ENCODE measurements at places on chromosomes 5 and 9.

- no peak for DNase-seq
Observed at GRCh38 chr5:67201897-67202549, 5.4 kb upstream of the CD180 start.

GRCh38 chr5:142801495-142801871 lies 31.3 kb downstream of the ARHGAP26 start:
- DNase-seq: no peak

GRCh38 chr9:79470954-79471353 lies 100.8 kb upstream of the TLE4 start:
- DNase-seq: no peak

GRCh38 chr5:6545036-6545693 lies 87.7 kb downstream of the NSUN2 start:
- no peak for DNase-seq

GRCh38 chr9:97831843-97832636 lies 21.0 kb upstream of the FOXE1 start:
- peak; percentile 76 for DNase-seq

DNA sequence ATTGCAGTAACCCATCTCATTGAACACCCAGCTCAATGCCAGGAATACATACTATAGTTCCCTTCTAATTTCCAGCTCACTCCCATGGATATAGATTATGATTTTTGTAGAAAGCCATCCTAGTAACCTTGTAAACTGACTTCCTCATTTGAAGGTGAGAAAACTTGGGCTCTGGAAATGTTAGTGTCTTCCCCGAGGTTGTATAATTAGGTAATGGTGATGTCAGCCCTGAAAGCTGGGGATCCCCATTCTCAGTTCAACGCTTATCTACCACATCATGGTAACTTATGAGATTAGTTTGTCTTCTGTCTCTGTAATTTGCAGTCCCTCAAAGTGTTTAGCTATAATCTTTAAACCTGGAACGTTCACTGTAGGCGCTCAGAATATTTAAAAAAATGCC lies 34.6 kb upstream of the PTCH1 start:
- DNase-seq: no peak

- DNase-seq: no peak
Observed at GRCh38 chr5:116291271-116291670, 206.4 kb downstream of the COMMD10 start.

DNA sequence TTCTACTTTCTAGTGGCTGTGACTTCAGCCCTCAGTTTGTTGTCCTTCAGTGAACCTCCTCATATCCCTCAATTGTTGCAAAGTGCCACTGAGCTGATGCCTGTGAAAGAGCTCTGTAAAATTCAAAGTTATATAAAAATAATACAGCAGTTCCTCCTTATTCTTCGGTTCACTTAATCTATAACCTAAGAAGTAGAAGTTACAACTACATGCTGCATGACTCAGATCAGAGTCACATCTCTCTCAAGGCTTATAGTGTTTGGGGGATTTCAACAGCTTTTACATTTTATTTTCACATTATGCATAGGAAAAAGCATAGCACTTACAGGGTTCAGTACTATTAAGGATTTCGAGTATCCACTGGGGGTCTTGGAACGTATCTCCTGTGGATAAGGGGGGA lies 25.1 kb upstream of the GCNT1 start:
- peak; percentile 78 for DNase-seq

DNA sequence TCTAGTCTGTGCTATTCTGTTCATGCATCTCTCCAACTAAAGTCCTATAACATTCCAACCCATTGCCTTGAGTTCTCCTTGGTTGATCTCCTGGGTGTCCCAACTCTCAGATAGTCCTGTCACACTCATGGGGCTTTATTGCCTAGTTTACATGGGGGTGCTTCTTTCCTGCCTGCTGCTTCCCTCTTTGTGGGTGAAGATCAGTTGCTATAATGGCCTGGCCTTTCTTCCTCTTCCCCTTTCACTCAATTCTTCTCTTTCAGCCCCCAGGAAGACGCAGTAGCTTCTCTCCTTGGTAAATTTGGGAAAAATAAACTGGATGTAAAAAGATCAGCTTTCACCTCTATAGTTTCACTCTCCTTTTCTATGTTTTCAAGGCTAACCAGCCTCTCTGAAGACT lies 66.5 kb downstream of the PTCD2 start:
- peak; percentile 73 for DNase-seq

DNA sequence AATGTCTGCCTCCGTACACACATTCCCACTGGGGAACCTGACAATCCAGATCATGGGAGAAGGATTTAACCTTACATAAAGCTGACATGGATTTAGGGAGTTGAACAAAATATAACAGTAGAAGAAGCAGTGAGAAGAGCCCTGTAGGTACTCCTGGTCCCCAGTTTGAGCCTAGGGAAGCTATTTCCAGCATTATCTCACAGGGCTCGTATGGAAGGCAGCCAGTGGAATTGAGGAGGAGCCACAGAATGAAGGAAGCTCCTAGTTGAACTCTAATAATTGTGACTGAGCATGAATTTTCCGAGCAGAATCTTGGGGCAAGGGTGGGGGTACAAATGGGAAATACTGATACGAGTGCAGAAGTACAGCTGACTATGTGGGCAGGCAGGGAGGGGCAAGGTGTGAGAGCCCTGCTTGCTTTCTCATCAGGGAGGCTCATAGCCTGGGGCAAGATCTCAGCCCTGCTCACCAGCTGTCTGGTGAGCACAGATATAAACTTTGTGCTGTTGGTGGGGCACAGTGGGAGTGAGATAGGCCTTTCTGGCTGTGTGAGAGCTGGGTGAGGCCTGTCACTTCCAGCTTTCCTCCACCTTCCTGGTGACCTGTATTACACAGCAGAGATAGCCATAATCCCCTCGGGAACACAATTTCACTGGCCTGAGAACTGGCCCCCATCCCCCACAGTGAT lies 290.7 kb upstream of the IL12B start:
- no peak for DNase-seq

DNA sequence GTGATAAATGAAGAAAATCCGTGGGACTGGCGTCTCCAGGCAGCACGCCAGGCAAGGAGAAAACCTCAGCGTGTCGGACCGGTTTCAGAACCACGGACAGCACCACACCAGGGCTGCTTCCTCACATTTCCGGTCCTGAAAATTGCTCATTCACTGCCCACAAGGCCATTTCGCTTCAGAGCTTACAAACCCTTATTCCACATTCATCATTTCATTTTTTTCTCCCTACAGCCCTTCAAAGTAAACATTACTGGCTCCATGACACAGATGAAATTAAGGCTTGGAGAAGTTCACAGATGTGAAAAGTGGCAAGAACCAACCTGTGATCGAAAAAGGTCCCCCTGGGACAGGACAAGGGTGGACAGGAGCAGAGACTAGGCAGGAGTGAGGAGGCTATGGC lies 1.5 kb upstream of the GPRIN1 start:
- DNase-seq: peak; percentile 85

DNA sequence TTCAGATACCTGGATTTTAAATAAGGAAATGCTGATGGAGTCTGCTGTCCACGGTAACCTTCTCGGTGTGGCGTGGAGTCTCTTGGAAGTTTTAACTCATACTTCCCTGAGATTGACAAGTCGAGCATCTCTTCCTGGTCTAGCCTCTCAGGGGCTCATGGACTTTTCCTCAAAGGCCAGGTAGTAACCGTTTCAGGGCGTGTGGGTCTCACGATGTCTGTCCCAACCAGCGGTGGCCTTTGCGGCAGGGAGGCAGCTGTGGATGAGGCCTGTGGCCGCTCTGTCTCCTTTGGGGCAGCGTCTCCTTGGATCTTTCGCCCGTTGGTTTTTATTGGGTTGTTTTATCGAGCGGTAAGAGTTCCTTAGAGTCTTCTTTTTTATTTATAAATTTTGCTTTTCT lies 32.8 kb downstream of the CEP72 start:
- no peak for DNase-seq

- DNase-seq: no peak
Observed at GRCh38 chr5:149301744-149302380, 30.2 kb downstream of the AFAP1L1 start.

- DNase-seq: no peak
Observed at GRCh38 chr9:16445141-16445920, 425.1 kb downstream of the BNC2 start.

GRCh38 chr5:169935762-169936161 lies 44.5 kb downstream of the INSYN2B start:
- DNase-seq: no peak

GRCh38 chr9:19294219-19294618 lies 63.7 kb downstream of the DENND4C start:
- DNase-seq: peak; percentile 11

DNA sequence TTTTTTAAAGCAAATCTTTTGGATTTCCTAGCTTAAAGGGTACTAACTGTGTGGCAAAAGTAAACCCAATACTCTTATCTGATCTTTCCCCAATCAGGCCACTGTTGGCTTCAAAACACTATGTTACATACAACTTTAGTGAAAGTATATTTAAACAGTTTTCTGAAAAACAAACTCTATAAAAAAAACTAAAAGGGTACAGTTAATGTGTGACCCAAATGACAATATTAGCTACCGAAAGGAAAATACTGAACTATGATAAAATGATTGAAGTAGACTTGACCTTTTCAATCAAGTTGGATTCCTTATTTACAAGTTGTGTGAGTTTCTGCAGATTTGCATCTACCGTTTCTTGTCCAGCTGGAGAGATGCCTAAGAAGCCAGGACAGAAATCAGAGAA lies 5.8 kb downstream of the MTX3 start:
- DNase-seq: no peak

DNA sequence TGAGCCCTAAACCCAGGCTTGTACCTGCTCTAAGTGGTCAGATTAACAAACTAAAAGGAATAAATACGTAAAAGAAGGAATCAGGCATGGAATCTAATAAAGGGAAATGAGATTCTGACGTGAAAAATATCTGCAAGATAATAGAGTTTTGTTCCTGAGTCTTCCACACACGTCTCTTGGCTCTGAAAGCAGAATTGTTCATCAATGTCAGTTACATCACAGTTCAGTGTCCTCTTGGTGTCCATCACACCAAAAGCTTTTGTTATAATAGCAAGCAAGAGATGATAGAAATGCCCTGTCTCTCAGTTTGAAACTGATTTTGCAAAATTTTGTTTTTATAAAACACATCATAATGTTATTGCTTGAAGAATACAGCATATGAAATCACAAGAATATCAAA lies 34.7 kb upstream of the NMUR2 start:
- DNase-seq: no peak

GRCh38 chr9:127780126-127780885 lies 1.8 kb upstream of the SH2D3C start:
- DNase-seq: no peak

DNA sequence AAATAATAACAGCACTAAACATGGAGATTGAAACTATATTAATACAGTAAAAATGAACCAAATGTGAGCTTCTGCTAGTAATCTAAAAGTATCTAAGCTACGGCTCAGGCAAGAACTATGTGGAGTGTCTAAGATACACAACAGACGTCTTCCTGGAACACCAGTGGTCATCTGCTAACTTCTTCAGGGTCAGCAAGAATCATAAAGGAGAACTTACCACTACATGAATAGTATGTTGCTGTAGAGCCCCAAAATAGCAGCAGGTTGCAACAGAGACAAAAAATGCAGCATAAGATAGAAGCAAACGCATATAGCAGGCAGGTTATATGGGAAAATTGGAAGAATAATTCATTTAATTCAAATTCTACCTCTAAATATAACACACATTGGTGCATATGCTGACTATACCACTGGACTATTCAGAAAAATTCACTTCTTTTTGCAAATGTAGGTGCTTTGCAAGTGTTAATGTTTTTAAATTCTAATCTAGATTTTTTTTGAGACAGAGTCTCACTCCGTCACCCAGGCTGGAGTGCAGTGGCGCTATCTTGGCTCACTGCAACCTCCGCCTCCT lies 27.1 kb downstream of the DCTN4 start:
- peak; percentile 39 for DNase-seq

DNA sequence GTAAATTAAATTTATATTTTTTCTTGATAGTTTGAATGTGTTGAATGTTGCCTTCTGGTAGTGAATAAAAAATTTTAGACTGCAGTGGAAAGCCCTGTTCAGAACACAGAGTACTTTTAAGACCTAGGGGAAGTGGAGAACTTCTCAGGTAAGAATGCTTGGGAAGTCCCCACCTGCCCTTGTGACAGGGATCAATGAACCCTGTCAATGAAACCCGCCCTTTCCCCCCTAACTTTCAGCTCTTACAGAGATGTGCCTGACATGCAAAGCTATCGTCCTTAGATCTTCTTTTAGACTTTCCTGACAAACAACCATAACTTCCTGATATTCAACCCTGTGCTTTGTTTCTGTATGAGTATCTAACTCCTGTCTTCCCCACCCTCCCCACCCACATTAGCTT lies 562.7 kb downstream of the TLE4 start:
- DNase-seq: no peak

DNA sequence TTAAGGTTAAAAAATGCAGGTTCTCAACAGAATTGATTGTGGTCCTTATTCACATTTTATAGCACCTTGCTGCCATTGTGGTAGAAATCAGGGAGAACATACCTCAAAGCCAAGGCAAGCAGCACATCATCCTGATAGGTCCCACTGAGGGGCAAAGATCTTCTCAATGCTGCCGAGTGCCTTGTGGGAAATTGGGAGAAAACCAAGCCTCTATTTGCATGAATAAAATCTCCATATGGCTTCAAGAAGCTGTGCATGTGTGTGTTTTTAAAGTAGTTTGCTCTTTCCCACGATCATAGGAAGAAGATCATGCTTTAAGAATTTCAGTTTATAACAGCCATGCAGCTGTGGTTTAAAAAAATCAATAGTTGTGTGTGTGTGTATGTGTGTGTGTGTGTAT lies 216.9 kb upstream of the FBXL7 start:
- no peak for DNase-seq

- no peak for DNase-seq
Observed at GRCh38 chr5:109692852-109693251, 3.1 kb downstream of the MAN2A1 start.

- DNase-seq: peak; percentile 81
Observed at GRCh38 chr5:76273206-76273885, 129.7 kb upstream of the IQGAP2 start.

- peak; percentile 20 for DNase-seq
Observed at GRCh38 chr5:158120760-158121159, 261.8 kb upstream of the CLINT1 start.

DNA sequence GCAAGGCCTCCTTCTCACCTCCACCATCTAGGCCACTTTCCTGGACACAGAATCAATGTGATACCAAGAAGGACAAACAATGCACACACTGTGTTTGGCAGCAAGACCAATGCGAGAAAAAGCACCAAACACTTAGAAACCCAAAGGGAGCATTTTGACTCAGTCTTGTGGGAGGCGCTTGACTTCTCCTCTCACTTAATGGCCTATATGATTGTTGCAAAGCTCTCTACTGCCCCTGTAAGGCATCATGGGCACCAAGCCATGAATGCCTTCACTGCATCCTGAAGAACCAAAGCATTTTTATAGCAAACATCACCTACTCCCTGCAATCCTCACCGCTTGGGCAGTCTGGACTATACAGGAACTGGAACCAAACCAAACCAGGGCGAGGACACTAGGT lies 57.5 kb downstream of the CDH6 start:
- DNase-seq: no peak

DNA sequence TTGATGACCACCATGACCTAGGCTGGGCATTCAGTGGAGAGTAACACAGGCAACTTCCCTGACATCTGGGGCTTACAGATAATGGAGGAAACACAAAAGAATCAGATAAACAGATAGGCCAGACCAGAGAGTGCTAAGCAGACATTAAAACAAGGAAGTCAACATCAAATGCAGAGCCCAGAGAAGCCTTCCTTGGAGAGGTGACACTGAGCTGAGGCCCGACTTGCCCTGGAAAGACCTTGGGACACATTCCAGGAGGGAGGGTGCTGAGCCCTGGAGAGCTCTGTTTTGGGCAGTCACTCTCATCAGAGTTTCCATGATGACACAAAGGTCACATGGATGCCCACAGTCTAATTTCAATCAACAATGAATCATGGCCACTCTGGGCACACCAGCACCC lies 31.9 kb upstream of the C5orf58 start:
- peak; percentile 62 for DNase-seq
